Activated CD4-positive, alpha-beta T cell treated with anti-CD3 and anti-CD28 coated beads, Interleukin-2, amount 10 ng/mL, durations not matched to agents 24 days and 14 days (primary cell): ENCODE measurements at places on chromosomes 7 and 10. TPM values are rescaled to one million over a fixed set of nuclear protein-coding genes. Genes with fewer than 3 reads are reported as not detected.

Gene SH2D4B
- 0.19 and 0.23 TPM in 2 replicates for total RNA-seq

Gene CTAGE4
- 0.56 and 1.1 TPM in 2 replicates for total RNA-seq

Gene STOX1
- total RNA-seq: 0.76 and 0.82 TPM in 2 replicates

Gene MRM2
- 47.2 and 47.9 TPM in 2 replicates for total RNA-seq

Gene CALML3
- total RNA-seq: not detected in 2 replicates

Gene CPA4
- not detected in 2 replicates for total RNA-seq

Gene ANKRD61
- total RNA-seq: 0.31 and 0.58 TPM in 2 replicates

Gene NXPH1
- total RNA-seq: not detected in 2 replicates

Gene AKR1C8
- total RNA-seq: not detected in 2 replicates

Gene ADAP1
- total RNA-seq: 65.9 and 70.2 TPM in 2 replicates

Gene FKBP6
- total RNA-seq: not detected in 2 replicates

Gene BAMBI
- 0.31 and 0.44 TPM in 2 replicates for total RNA-seq

Gene H2BK1
- 0.83 TPM in 1 of 2 replicates, not detected in the other for total RNA-seq

Gene ST8SIA6
- not detected in 2 replicates for total RNA-seq

Gene PTPRE
- 33.6 and 35.8 TPM in 2 replicates for total RNA-seq

Gene HILPDA
- 171 TPM in 2 replicates for total RNA-seq

Gene CPVL
- not detected in 2 replicates for total RNA-seq

Gene TEX36
- not detected in 2 replicates for total RNA-seq

Gene HPS1
- 58.6 and 61.5 TPM in 2 replicates for total RNA-seq

Gene SAP25
- total RNA-seq: 9.2 and 11.3 TPM in 2 replicates

Gene RPEL1
- not detected in 2 replicates for total RNA-seq

Gene OR9A2
- not detected in 2 replicates for total RNA-seq

Gene TMEM270
- not detected in 2 replicates for total RNA-seq

Gene BHLHA15
- 0.40 and 0.72 TPM in 2 replicates for total RNA-seq

Gene LAMB4
- total RNA-seq: not detected in 2 replicates

Gene CCDC3
- total RNA-seq: 0.07 and 0.09 TPM in 2 replicates

Gene VSTM2A
- not detected in 2 replicates for total RNA-seq

Gene RADIL
- total RNA-seq: 0.14 and 0.26 TPM in 2 replicates

Gene TCAF1
- 12.6 and 13.5 TPM in 2 replicates for total RNA-seq

Gene NAT16
- not detected in 2 replicates for total RNA-seq

Gene TRIL
- 0.12 and 0.16 TPM in 2 replicates for total RNA-seq

Gene TEX47
- not detected in 2 replicates for total RNA-seq

Gene PNLIPRP1
- total RNA-seq: not detected in 2 replicates

Gene EPO
- 0.40 TPM in 1 of 2 replicates, not detected in the other for total RNA-seq

Gene TMEM229A
- total RNA-seq: not detected in 2 replicates

Gene A1CF
- total RNA-seq: not detected in 2 replicates

Gene FZD1
- 0.79 and 0.92 TPM in 2 replicates for total RNA-seq

Gene IL6
- total RNA-seq: 0.35 and 0.64 TPM in 2 replicates

Gene PRKCQ
- 36.0 TPM in 2 replicates for total RNA-seq

Gene FAM20C
- 0.88 and 1.0 TPM in 2 replicates for total RNA-seq

Gene LRMDA
- not detected in 2 replicates for total RNA-seq

Gene SLC39A12
- total RNA-seq: not detected in 2 replicates

Gene SMKR1
- total RNA-seq: 5.9 and 6.1 TPM in 2 replicates

Gene FAM24A
- not detected in 2 replicates for total RNA-seq

Gene LIPK
- total RNA-seq: not detected in 2 replicates

Gene TMEM236
- total RNA-seq: 0.02 and 0.05 TPM in 2 replicates

Gene ADAM8
- total RNA-seq: 143 and 165 TPM in 2 replicates

Gene C7orf57
- 0.14 TPM in 2 replicates for total RNA-seq

Gene HABP2
- total RNA-seq: not detected in 2 replicates

Gene RASA4B
- 27.1 and 28.6 TPM in 2 replicates for total RNA-seq

Gene ZNF485
- total RNA-seq: 7.1 and 9.2 TPM in 2 replicates

Gene CCL26
- not detected in 2 replicates for total RNA-seq

Gene ATOH7
- not detected in 2 replicates for total RNA-seq

Gene ITIH5
- not detected in 2 replicates for total RNA-seq

Gene CPXM2
- total RNA-seq: not detected in 2 replicates

Gene HOXA2
- not detected in 2 replicates for total RNA-seq

Gene SPDYE9
- not detected in 2 replicates for total RNA-seq

Gene RBP3
- total RNA-seq: not detected in 2 replicates

Gene MALRD1
- not detected in 2 replicates for total RNA-seq

Gene CRTAC1
- not detected in 2 replicates for total RNA-seq
